Body of pancreas (tissue), 4 donors: ENCODE measurements at places on chromosomes 2 and 18. TPM values are rescaled to one million over a fixed set of nuclear protein-coding genes. Genes with fewer than 3 reads are reported as not detected.

DNA sequence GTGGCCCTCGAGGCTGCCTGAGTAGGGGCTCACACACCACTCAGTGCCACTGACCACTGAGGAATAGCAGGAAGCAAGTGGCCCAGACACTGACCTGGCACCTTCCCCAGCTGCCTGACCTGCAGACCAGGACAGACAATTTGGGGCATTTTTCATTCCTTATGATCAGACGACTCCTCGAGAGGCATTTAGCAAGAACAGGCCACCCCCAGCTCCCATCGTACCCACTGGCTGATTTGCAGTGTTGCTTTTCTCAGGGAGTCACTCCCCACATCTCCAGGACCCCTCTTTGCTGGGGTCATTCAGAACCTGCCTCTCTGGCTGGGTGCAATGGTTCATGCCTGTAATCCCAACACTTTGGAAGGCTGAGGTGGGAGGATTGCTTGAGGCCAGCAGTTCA is 185.7 kb downstream of the HAUS1 start:
- no peaks in the 10 kb centered on the region for H3K27me3 ChIP-seq
- no peak overlapping the region for H3K4me3 ChIP-seq
- DNase-seq: no peak
- no peak overlapping the region for H3K27ac ChIP-seq
- H3K4me1 ChIP-seq: no peaks in the 10 kb centered on the region
- H3K36me3 ChIP-seq: no peaks in the 10 kb centered on the region

- H3K36me3 ChIP-seq: no peaks in the 10 kb centered on the region
- H3K4me1 ChIP-seq: peaks cover 3% of the 10 kb centered on the region
- H3K27ac ChIP-seq: no peak overlapping the region
- H3K27me3 ChIP-seq: no peaks in the 10 kb centered on the region
These were observed 17.9 kb downstream of the DAW1 start for GRCh38 chr2:227889336-227889735.

DNA sequence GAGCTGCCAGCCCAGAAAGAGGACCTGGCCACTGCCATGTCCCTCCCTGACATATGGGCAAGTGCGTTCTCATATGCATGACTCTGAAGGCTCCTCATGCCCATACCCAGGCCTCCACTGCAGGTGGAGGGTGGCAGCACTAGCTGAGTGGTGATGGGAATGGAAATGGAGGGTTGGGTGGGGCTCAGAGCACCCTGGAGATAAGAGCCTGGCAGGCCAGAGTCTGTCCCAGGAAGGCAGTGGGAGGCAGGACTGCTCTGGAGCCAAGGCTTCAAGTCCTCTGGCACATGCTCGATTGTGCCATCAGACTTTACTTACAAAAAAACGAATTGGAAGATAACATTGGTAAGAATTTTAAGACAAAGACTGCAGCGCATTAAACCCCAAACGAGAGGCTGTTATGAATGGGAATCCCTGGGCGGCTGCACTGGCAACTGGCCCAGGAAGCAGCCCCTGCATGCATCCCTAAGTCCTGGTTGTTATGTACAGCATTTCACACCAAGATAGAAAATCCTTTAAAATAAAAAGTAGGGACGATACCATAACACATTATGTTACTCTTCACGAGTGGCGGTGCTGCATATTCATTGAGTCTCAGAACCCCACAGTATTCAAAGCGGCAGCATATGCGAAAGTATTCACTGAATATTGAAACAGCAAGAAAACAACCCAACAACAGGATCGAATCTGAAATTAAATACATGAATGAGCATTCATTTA is 81.7 kb upstream of the FAM98A start:
- no peak for DNase-seq
- H3K27ac ChIP-seq: no peak overlapping the region
- no peaks in the 10 kb centered on the region for H3K36me3 ChIP-seq
- H3K4me1 ChIP-seq: no peaks in the 10 kb centered on the region

DNA sequence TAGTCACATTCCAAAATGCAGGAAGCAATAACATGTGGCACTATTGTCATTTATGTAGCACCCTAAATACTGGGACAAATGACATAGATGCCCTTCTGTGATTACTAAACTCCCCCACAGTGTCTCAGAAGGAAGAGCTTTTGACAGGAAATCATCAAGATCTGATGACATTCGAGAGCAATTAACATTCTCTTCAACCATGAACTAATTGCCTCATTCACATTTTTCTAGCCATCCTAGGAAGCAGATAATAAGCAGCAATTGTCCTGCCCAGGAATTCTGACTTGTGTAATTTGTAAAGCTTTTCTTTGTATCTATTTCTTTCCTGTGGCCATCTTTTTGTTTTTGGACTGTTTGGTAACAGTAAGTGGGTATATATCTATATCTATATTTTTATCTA is 292.6 kb downstream of the TGIF1 start:
- no peaks in the 10 kb centered on the region for H3K36me3 ChIP-seq
- H3K4me1 ChIP-seq: no peaks in the 10 kb centered on the region
- no peaks in the 10 kb centered on the region for H3K27me3 ChIP-seq
- DNase-seq: no peak

DNA sequence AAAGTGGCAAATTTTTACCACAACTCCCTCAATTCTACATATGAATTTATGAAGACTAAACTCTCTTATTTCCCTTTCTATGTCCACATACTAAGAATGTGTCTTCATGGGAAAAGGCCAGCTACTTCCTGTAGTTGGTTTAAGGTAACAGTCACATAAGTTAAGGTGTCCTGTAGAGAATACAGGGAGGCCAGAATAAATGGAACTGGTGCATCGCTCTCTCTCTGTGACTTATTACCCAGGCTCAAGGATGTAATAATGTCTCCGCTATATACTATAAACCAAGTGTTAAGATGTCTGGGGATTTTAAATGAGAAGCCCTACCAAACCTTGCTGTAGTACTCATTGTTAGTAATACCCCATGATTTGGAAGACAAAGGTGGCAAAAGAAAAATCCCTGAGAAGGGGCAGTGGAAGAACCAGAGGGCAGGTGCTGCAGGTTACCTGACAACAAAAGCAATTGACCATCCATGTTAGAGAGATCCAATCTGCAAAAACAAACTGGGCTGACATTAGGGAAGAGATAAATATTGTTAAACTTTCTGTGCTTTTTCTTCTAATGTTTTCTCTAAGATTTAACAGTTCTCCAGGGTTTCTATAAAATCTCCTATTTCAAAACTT is 372.8 kb downstream of the TMX3 start:
- no peaks in the 10 kb centered on the region for H3K4me1 ChIP-seq
- H3K36me3 ChIP-seq: no peaks in the 10 kb centered on the region
- H3K27me3 ChIP-seq: no peaks in the 10 kb centered on the region

GRCh38 chr2:126115975-126116374 is 540.0 kb upstream of the GYPC start:
- H3K36me3 ChIP-seq: no peaks in the 10 kb centered on the region
- no peak overlapping the region for H3K4me3 ChIP-seq
- no peak overlapping the region for H3K27ac ChIP-seq
- DNase-seq: no peak

DNA sequence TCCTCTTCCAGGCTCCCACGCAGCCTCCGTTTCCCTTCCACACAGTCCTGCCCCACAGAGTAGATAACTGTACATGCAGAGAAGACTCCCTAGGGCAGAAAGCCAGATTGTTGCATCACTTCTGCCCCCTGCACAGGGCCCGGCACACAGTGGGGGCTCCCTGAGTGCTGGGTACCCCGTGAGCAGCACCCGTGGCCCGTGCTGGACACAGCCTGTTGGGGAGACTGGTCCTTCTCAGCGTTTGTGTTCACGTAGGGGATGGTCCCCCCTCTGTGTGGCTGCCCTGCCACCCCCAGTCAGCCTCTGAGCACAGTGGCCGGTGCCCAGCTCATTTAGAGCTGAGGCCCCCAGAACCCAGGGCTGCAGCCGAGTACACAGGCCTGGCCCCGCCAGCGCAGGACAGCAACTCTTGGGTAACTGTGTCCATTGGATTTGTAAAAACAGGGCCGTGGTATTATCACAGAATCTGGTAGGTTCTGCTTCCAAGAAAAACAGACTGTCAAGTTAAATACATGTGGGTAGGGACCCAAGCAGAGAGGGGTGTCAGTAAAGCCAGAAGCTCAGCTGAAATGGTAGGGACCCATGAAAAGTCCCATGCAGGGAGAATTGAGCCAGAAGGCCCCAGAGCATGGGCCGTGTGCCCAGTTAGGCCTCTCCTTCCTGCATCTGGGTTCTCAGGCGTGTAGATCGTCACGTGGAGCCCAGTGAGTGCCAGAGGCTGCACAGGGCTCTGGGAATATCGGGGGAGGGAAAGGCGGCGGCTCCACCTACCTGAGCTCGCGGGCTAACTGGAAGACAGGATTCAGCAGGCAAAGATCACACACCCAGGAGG is 257.3 kb downstream of the ATAD2B start:
- DNase-seq: peak; percentile 69
- H3K27me3 ChIP-seq: no peaks in the 10 kb centered on the region
- H3K36me3 ChIP-seq: no peaks in the 10 kb centered on the region
- H3K4me3 ChIP-seq: no peak overlapping the region
- H3K27ac ChIP-seq: no peak overlapping the region

The NDC80 gene
- total RNA-seq: not detected

The UGT1A9 gene
- total RNA-seq: not detected

DNA sequence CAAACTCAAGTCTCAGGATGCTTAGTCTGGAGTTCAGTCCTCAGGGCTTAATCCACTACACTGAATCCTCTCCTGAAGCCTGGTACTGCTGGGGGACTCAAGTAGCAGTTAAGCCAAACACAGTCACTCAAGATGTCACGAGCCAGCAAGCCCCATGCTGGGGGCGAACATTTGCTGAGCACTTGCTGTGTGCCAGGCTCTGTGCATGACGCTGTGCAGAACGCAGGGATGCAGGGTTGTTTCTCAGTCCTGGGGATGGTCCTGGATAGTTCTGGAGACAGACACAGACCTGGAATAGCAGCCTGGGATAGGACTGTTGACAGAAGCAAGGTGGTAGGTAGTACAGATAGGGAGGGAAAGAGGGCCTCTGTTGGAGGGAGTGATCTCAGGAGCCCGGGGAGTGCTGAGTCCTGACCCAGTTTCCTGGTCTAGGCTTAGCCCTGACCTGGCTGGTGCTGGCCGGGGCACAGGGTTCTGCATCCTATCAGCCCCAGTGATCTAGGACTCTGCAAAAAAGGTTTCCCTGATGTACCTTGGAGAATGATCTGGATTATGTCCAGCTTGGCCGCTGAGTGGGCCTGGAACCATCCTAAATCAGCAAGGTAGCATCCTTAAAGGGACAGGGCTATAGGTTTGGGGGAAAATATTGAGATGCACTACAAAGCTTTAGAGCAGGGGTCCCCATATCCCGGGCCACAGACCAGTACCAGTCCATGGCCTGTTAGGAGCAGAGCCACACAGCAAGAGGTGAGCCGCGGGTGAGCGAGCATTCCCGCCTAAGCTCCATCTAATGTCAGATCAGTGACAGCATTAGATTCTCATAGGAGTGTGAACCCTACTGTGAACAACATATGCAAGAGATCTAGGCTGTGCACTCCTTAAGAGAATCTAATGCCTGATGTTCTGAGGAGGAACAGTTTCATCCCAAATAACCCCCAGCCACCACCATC is 54.7 kb upstream of the OTOF start:
- no peak overlapping the region for H3K27ac ChIP-seq
- H3K4me1 ChIP-seq: no peaks in the 10 kb centered on the region

GRCh38 chr2:201254081-201254730 is 6.1 kb upstream of the CASP8 start:
- DNase-seq: peak; percentile 50
- H3K27ac ChIP-seq: no peak overlapping the region
- no peaks in the 10 kb centered on the region for H3K36me3 ChIP-seq
- H3K27me3 ChIP-seq: no peaks in the 10 kb centered on the region
- H3K4me1 ChIP-seq: peaks cover 3% of the 10 kb centered on the region
- no peak overlapping the region for H3K4me3 ChIP-seq

DNA sequence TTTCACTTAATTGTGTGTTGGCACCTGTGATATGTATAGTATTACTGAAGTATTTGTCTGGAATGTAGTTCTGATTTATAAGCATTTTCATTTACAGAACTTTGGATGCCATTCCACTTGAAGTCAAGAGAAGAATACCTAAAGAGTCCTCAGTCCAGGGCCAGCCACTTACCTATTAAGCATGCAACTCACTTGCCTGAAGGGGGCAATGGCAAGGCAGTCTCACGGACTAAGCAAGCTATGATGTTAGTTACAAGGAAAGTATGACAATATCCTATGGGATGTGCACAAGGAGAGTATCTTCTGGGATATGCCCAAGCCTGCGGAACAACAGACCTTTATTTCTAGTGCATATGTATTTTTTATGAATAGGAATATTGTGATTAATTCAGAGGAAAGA is 369.4 kb upstream of the GCFC2 start:
- H3K27me3 ChIP-seq: no peaks in the 10 kb centered on the region
- H3K4me1 ChIP-seq: no peaks in the 10 kb centered on the region
- H3K27ac ChIP-seq: no peak overlapping the region
- no peak for DNase-seq

- H3K27me3 ChIP-seq: no peaks in the 10 kb centered on the region
- H3K4me1 ChIP-seq: no peaks in the 10 kb centered on the region
- DNase-seq: no peak
- no peak overlapping the region for H3K4me3 ChIP-seq
- no peaks in the 10 kb centered on the region for H3K36me3 ChIP-seq
These were observed 12.3 kb upstream of the APOB start for GRCh38 chr2:21055879-21056790.

- H3K27ac ChIP-seq: peak overlapping the region; percentile 53
- H3K27me3 ChIP-seq: no peaks in the 10 kb centered on the region
- H3K4me3 ChIP-seq: no peak overlapping the region
- no peaks in the 10 kb centered on the region for H3K36me3 ChIP-seq
- peak; percentile 33 for DNase-seq
- no peaks in the 10 kb centered on the region for H3K4me1 ChIP-seq
These were observed 199.3 kb upstream of the EPAS1 start for GRCh38 chr2:46097714-46098480.

DNA sequence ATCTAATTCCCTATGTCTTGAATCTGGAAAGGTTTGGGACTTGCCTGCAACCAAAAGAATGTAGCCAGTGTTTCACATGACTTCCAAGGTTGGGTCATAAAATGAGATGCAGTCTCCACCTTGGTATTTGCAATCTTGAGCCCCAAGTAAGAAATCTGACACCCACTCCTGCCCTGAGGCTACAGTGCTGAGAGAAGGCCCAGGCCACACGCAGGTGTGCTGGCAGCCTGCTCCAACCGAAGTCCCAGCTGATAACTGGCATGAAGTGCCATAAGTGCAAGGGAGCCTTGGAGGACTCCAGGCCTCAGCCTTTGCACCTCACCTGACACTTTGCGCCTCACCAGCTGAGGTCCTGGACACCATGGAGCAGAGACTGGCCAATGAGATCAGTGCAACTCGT is 182.7 kb downstream of the ANAPC1 start:
- no peak overlapping the region for H3K27ac ChIP-seq
- DNase-seq: no peak
- no peak overlapping the region for H3K4me3 ChIP-seq

- H3K27ac ChIP-seq: no peak overlapping the region
- H3K27me3 ChIP-seq: no peaks in the 10 kb centered on the region
- peaks cover 6% of the 10 kb centered on the region for H3K4me1 ChIP-seq
- DNase-seq: peak; percentile 35
These were observed 950 bp downstream of the KLHL30 start for GRCh38 chr2:238139196-238140039.
